NCI-H1436 (cell line): ENCODE measurements at places on chromosomes 1 and 21.

- no peak for DNase-seq
These were observed 55.7 kb downstream of the PLD5 start for GRCh38 chr1:242468784-242469183.

DNA sequence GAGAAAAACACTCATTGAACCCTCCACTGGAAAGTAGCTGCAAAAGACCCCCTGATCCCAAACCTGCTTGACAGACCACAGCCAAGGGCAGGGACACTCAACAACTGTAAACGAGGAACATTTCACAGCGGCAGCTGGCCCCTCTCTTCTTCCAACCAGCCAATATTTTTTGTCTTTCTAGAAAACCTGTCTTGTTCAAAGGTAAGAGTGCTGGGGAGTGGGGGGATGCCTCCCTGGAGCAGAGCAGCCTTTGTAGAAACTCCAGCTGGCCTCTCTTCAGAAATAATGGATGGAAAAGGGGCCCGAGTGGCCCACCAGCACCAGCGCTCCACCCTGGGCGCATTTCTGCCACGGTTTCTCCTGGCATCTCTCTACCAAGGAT lies 384.0 kb downstream of the RRAGC start:
- DNase-seq, result no peak

DNA sequence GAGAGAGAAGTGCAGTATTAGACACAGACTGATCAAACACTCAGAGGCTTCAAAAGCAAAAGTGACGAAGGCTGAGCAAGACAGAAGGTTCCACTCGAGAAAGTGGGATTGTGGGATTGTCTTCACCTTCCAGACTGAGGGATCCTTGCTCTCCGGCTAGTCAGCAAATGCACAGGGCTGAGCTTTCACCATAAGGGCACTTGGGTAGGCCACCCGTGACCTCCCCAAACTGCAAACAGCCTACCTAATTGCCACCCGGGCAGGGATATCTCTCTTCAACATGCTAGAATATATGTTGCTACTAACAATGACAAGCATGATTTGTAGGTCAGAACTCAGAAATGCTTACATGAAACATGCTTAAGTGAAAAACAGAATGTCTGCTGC lies 35.3 kb upstream of the RIPK4 start:
- DNase-seq, result no peak

GRCh38 chr1:203380420-203381150 lies 29.7 kb upstream of the FMOD start:
- no peak for DNase-seq

DNA sequence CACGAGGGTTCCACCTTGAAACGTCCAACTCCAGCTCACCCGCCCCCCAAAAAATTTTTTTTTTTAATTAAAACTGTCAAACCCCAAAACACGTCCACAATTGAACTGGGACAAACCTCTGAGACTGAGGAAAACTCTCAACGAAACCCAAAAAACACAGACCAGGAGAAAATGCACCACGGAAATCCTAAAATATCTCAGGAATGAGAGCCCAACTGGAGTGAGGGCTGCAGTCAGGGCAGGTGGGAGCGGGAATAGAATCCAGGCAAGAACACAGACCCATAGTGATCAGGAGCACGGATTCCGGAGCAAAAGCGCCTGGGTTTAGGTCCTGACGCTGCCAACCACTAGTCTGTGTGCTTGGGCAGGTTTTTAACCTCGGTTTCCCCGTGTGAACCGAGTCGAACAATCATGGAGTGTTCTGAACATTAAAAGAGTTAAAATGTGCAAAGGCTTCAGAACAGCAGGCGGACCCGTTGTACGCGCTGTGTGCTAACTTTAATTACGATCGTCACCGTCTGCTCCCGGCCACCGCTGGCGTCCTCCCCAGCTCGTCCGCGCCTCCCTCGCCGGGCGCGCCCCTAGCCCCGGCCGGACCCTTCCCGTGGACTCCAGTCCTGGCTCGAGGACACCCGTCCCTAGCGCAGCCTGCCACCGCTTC lies 624 bp downstream of the ARHGAP29 start:
- DNase-seq, result no peak

DNA sequence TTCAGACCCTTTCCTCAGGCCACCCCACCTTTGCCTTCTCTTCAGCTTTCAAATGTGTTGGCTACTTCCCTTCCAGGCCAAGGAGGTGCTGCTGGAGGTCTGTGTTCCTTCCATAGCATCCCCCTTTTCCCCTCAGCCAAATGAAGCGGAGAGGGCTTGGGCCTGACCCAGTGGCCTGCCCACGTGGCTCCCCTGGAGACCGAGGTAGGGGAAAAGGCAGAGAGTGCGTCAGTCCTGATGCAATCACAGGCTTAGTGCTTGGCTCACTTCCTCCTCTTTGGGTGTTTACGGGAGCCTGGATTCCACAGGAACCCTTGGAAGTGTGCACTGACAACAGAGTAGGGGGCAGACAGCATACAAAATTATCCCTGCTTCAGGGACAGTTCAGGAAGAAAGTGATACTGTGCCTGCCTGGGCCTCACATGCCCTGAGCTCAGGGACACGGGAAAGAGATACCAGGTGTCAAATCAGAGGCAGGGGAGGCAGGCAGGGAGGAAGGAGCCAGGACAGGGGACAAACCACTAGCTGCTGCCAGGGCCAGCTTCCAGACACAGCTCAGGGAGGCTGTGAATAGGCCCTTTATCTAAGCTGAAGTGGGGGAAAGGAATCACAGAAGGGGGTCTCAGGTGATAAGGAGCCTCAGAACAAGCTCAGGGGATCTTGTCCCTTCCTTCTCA lies 16.6 kb upstream of the PTP4A2 start:
- no peak for DNase-seq

GRCh38 chr1:228299211-228299610 lies 91.4 kb downstream of the OBSCN start:
- no peak for DNase-seq

DNA sequence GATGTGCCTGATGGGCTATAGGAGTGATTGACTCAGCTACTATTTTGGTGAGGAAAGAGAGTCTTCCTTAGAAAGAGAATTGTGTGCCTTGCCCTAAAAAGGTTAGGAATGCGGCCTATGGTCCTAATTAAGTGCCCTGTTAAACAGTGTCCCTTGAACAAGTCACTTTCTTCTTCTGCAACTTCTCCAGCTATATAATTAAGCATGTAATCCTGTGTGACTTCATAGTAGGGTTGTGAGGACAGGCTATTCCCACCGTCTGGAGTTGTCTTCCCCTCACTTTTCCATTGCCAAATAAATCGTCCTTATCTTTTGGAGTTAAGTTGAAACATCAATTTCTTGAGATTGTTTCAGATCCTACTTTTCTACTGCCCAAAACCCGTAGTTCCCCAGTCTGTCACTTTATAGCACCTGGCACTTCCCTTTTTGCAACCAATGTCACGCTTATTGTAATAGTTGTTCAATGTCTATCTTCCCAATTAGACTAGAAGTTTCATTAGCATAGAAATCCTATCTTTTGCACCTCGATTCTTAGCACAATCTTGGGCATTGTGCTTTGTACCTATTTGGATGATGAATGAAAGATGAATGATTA lies 27.6 kb upstream of the SLC16A1 start:
- DNase-seq, result no peak

DNA sequence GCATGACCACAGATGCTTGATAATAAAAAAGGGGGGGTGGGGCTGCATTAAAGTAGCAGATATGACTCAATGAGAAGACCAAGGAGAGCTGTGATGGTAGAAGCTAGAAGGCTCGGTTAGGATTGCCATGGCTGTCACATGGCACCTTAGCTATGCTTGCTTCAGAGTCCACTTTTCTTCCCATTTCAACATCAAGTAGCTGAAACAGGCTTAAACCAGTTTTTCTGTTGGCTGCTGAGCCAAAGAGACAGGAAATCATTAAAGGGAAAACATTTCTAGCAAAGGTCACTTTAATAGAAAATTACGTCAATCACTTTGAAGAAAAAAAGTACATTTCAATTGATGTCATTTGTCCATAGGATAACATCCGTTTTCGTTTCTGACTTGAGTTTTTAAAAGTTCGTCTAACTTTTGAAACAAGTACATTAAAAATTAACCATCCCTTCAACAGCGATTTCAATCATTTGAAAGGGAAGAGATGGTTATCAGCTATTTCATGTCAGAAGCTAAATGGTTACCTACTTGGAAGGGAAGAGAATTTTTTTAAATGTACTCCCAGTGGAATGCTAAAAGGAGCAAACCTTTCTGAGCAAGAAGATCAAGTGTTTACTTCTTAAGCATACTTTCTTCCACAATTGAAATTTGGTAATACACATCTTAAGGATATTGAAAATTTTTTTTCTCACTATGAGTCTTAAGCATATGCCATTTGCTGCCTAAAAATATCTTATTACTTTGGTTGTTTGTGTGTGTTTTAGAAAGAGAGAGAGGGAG lies 488.1 kb upstream of the PRMT6 start:
- no peak for DNase-seq

GRCh38 chr1:46643368-46643775 lies 24.8 kb downstream of the ATPAF1 start:
- peak; percentile 31 for DNase-seq

DNA sequence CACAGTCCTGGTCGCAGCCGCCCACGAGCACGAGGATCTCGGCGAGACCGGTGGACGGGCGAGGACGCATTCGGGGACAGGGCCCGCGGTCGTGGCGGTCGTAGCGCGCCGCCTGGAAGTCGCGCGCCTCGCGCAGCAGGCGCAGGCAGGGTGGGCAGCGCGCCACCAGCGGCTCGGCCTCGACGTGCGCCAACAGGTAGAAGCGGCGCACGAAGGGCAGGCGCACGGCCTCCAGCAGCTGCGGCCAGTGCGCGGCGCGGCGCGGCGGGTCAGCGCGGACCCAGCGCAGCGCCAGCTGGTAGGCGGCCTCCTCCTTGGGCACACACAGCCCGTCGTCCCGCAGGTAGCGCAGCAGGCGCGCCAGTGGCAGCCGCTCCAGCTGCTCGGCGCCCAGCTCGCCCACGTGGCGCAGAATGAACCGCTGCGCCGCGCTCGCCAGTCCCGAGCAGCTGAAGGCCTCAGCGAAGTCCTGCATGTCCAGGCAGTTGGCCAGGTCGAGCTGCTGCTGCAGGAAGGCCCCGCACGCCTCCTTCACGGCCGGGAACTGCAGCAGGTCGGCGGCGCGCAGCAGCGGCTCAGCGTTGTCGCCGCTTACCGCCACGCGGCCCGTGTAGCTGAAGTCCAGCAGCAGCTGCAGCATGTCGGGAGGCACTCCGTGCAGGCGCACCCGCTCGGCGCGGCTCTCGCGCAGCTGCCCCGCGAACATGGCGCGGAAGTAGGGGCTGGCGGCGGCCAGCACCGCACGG lies 573 bp downstream of the KLHL21 start:
- DNase-seq, result no peak

DNA sequence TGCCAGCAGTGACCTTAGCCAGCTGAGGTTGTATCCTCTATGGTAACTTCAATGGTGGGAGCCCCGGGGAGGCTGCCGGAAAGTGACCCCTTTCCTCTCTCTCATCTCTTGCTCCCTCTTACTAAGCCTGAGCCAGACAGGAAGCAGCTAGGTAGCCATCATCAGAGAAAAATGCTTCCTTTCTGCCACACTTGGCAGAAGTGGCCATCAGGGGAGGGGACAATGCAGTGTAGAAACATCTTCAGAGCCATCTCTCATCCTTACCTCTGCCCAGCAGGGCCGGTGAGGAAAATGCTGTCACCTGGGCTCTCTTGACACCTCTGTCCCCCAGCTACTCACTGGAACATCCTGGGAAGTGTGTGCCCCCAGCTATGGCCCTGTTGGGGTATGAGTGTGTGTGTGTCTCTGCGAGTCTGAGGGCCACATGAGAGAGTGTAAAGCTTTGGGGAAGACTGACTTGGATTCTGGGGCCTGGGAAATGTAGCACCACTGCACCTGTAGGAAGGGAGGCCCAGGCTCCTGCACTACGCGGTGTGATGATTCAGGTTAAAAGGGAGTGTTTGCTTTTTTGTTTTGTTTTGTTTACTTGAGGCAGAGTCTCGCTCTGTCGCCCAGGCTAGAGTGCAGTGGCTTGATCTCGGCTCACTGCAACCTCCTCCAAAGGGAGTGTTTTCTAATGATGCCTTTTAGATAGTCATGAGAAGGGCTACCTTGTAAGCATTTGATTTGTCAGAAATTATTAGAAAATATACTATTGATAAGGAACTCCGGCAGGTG lies 48.7 kb upstream of the CNTN2 start:
- DNase-seq, result no peak

DNA sequence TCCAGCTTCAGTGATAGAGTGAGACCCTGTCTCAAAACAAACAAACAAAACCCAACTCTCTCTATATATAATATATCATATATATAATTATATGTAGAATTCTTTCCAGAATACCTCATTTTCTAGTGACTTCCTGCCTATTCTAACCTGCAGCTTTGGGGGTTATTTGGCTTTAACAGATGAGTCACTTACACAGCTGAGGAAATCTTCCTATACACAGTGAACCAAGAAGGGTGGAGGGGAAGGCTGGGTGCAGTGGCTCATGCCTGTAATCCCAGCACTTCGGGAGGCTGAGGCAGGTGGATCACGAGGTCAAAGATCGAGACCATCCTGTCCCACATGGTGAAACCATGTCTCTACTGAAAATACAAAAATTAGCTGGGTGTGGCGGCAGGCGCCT lies 9.2 kb downstream of the RAB29 start:
- DNase-seq, result no peak

GRCh38 chr1:31013187-31013864 lies 52.2 kb downstream of the PUM1 start:
- no peak for DNase-seq

GRCh38 chr1:236151739-236152424 lies 9.5 kb downstream of the GPR137B start:
- no peak for DNase-seq

DNA sequence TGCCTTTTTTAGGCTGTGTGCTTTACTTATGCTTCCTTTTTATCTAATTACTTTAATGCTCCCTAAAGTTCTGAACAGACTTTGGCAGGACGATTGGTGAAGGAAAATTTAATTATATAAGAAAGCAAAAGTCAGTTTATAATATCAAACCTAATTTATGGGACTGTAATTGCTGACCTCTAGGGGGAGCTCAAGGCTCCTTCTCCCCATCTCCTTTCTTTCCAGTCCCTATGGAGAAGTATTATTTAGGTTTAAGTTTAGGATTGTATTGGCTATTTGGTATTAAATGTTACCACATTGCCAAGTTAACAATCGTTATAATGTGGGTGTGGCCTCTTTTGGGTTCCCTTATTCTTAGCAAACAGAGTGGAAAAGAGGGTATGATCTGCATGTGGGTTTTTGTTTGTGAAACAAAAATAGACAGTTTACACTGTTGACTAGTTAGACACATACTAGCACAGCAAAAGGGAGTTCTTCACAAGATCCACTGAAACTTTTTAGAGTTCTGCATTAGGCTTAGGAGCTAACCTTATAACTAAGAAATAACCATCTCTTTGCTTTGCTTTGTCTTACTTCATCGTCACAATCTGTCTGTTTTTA lies 48.2 kb upstream of the TNFSF4 start:
- DNase-seq, result no peak

DNA sequence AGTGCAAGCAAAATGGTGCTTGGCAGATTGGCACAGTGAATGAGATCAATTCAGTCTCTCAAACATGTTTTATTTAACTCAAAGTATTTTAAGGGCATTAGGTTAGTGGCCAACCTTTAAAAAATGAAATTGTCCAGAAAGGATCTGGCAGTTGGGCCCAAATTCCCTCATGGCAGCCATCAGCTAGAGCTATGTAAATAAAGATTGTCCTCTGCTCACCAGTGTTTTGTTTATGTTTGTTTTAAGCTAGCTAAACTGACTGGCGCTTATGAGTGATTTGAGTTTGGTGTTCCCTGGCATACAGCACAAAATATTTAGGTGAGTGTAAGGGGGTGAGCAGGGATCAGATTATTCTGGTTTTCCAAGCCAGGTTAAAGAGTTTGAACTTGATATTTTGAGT lies 18.1 kb downstream of the HDAC1 start:
- DNase-seq, result no peak

- DNase-seq, result no peak
These were observed 157.9 kb upstream of the BACE2 start for GRCh38 chr21:41010101-41010435.
